ENCODE measurements at places on chromosomes 7 and 10.
A peak's percentile ranks its signal among the peaks of the same experiment; 100 is the strongest.

DNA sequence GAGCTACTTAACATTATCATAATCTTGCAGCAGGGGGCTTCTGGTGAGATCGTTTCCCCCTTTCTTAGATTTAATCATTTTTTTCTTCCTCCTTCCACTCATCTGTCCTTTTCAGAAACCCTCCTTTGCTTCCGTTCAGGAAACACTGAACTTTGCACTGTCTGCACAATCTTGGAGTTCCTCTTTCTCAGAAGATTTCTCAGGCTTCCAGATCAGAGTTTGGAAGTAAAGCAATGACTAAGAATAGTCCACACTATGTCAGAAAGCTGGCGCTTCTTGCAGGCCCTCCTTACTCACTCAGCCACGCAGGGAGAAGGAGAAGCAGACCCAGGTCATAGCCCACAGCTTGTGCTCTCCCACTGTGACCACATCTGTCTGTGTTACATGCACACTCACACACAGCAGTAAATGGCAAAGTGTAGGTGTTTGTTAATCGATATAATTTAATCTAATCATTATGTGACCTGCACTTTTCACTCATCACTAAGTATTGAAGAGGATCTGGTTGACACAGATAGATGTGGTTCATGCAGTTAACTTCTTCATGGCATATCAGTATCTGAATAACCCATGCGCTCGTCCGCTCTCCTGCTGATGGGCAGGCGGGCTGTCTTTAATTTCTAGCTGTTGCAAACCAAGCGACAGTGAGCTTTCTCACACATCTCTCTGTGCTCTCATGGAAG is 30.2 kb downstream of the ALOX5 start:
- peaks cover 54% of the 10 kb centered on the region for H3K4me1 ChIP-seq
- DNase-seq: no peak
- H3K27ac ChIP-seq: peak overlapping the region; percentile 42
- peaks cover 37% of the 10 kb centered on the region for H3K36me3 ChIP-seq
- H3K27me3 ChIP-seq: no peaks in the 10 kb centered on the region
- no peak overlapping the region for H3K4me3 ChIP-seq

- peaks cover 5% of the 10 kb centered on the region for H3K36me3 ChIP-seq
- DNase-seq: no peak
- H3K4me3 ChIP-seq: no peak overlapping the region
- H3K27me3 ChIP-seq: no peaks in the 10 kb centered on the region
- H3K4me1 ChIP-seq: no peaks in the 10 kb centered on the region
These were observed 297.2 kb downstream of the SUGCT start for GRCh38 chr7:40432046-40432445.

GRCh38 chr7:108167460-108167859 is 37.3 kb upstream of the LAMB4 start:
- H3K27me3 ChIP-seq: peaks cover 7% of the 10 kb centered on the region
- no peak overlapping the region for H3K27ac ChIP-seq
- H3K4me3 ChIP-seq: no peak overlapping the region

- no peaks in the 10 kb centered on the region for H3K4me1 ChIP-seq
- no peak overlapping the region for H3K4me3 ChIP-seq
- H3K27me3 ChIP-seq: no peaks in the 10 kb centered on the region
- DNase-seq: no peak
These were observed 297.3 kb downstream of the EXOC4 start for GRCh38 chr7:133550145-133550544.

- no peaks in the 10 kb centered on the region for H3K4me1 ChIP-seq
- DNase-seq: no peak
- no peak overlapping the region for H3K27ac ChIP-seq
These were observed 76.1 kb downstream of the BICC1 start for GRCh38 chr10:58588673-58589265.

GRCh38 chr7:17530741-17531421 is 232.4 kb downstream of the AHR start:
- H3K4me3 ChIP-seq: no peak overlapping the region
- H3K27me3 ChIP-seq: peaks cover 5% of the 10 kb centered on the region
- no peak for DNase-seq
- H3K4me1 ChIP-seq: no peaks in the 10 kb centered on the region
- no peak overlapping the region for H3K27ac ChIP-seq

- peaks cover 13% of the 10 kb centered on the region for H3K27me3 ChIP-seq
- H3K4me1 ChIP-seq: no peaks in the 10 kb centered on the region
- no peak overlapping the region for H3K27ac ChIP-seq
- no peak for DNase-seq
- H3K36me3 ChIP-seq: no peaks in the 10 kb centered on the region
These were observed 7.1 kb downstream of the CHST3 start for GRCh38 chr10:71971311-71971731.

GRCh38 chr10:47425813-47426419 is 41.8 kb upstream of the ZNF488 start:
- no peaks in the 10 kb centered on the region for H3K36me3 ChIP-seq
- peaks cover 2% of the 10 kb centered on the region for H3K27me3 ChIP-seq
- no peak overlapping the region for H3K4me3 ChIP-seq
- H3K4me1 ChIP-seq: no peaks in the 10 kb centered on the region
- H3K27ac ChIP-seq: no peak overlapping the region

DNA sequence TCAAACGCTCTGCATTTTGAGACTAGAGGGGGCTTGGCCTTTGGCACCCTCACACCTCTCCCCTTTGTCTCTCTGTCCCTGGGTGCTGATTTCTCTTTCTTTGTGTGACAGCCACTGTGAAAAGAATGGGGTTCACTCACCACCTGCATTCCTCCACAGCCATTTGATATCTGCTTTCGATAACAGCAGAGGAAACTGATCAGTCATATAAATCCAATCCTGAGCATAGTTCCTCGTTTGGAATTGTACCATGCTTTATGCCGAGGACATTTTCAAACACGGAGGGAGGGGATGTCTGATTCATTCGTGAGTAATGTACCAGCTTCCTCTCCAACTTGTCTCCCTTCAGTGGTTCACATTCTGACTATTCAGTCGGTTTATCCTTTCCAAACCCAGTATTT is 15.8 kb downstream of the MET start:
- peaks cover 20% of the 10 kb centered on the region for H3K4me1 ChIP-seq
- no peak overlapping the region for H3K4me3 ChIP-seq
- H3K27ac ChIP-seq: no peak overlapping the region
- no peak for DNase-seq

DNA sequence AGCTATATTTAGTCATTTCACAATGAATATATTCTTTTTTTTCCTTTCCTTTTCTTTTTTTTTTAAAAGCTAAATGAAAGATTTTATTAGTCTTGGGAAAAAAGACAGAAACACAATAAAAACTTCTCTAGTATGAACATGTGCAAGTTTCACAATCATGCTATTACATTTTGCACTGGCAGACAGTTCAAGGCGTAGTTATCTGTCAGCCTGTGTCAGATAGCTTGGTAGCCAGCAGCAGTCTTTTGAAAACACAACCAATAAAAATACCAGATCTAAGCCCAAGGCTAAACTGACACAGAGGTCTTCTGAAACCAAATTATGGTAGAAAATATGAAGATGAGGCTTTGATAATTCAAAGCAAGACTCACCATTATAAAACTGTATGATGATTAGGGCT is 205.8 kb upstream of the TEX47 start:
- H3K36me3 ChIP-seq: no peaks in the 10 kb centered on the region
- no peak overlapping the region for H3K27ac ChIP-seq
- H3K4me1 ChIP-seq: peaks cover 7% of the 10 kb centered on the region

DNA sequence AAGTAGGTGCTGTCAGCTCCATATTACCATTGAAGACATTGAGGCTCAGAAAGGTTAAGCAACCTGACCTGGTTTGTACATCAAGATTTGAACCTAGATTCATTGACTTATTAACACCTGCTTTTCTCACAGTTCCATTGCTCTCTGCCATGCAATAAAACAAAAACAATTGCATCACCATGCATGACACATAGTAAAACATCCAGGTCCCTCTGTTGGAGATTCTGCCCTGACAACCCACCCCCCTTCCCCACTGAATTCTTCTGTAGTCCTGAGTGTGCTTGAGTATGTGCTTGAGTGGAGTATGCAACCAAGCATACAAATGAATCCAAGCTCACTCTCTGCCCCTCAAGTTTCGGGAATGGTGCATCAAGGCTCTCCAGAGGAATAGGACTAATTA is 6.0 kb upstream of the LMBR1 start:
- DNase-seq: no peak
- no peak overlapping the region for H3K4me3 ChIP-seq
- no peaks in the 10 kb centered on the region for H3K36me3 ChIP-seq
- no peak overlapping the region for H3K27ac ChIP-seq
- peaks cover 8% of the 10 kb centered on the region for H3K27me3 ChIP-seq

- no peak overlapping the region for H3K27ac ChIP-seq
- H3K27me3 ChIP-seq: no peaks in the 10 kb centered on the region
- H3K4me3 ChIP-seq: no peak overlapping the region
- no peaks in the 10 kb centered on the region for H3K4me1 ChIP-seq
- DNase-seq: no peak
- H3K36me3 ChIP-seq: no peaks in the 10 kb centered on the region
These were observed 510.1 kb downstream of the ARL4A start for GRCh38 chr7:13197501-13197900.

DNA sequence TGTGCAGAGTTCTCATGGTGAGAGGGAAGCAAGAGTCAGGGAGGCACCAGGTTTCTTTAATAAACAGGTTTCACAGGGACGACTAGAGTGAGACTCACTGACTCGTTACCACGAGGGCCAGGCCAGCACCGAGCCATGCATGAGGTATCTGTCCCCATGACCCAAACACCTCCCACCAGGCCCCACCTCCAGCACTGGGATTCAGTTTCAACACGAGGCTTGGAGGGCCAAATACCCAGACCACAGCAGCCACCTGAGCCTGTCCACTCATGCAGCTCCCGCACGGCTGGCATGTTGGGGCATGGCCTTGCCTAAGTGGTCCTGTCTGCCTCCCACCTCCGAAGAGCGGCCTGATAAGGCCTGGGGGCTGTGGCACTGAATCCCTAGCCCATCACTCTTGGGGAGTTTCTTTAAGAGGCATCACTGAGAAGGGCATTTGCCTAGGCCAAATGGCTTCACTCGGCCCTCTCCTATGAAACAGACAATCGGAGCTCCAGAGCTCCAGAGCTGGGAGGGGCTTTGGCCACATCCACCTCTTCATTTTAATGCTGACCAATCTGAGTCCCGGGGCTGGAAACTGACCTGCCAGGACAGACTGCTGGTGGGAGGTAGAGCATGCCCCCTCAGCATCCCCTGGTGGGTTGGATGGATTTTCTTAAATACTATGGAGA is 157.8 kb downstream of the DNAJB6 start:
- no peak overlapping the region for H3K4me3 ChIP-seq
- DNase-seq: no peak
- no peak overlapping the region for H3K27ac ChIP-seq
- H3K4me1 ChIP-seq: no peaks in the 10 kb centered on the region
- no peaks in the 10 kb centered on the region for H3K36me3 ChIP-seq

GRCh38 chr10:14060320-14061070 is 270.2 kb downstream of the FRMD4A start:
- H3K4me3 ChIP-seq: no peak overlapping the region
- H3K36me3 ChIP-seq: no peaks in the 10 kb centered on the region
- H3K27me3 ChIP-seq: peaks cover 9% of the 10 kb centered on the region
- no peak for DNase-seq

DNA sequence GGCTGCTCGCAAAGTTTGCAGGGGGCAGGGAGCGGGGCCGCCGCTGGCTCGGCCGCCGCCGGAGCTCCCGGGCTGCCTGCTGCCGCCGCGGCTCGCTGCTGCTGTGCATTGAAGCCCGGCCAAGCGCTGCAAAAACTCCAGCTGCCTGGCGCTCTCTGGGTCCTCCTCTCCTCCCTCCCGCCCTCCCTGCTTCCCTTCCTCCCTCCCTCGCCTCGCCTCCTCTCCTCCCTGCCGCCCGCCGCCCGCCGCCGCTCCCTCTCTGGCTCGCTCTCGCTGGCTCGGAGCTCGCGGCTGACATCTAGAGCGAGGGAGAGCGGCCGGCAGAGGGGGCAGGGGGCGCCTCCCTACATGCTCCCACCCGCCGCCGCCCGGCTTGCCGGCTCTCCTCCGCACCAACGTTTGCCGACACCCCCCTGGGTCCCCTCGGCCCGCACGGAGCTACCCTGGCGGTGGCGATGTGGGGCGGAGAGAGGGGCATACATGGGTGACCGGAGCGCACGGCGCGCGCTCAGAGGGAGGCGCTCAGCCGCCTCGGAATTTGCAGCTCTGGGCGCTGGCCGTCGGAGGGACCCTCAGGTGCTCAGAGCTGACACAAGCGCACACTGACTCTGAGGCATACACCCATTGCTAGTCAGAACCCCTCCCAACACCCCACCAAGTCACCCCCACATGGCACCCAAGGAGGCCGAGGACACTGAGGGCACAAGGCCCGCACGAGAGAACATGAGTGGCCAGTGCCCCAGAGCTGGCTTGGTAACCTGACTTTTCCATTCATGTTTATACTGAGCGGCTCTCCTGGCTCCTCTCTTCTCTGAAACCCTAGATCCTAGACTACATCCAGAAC is 1.2 kb upstream of the PLXNA4 start:
- H3K27ac ChIP-seq: no peak overlapping the region
- peak overlapping the region; percentile 68 for H3K4me3 ChIP-seq
- H3K4me1 ChIP-seq: peaks cover 4% of the 10 kb centered on the region

DNA sequence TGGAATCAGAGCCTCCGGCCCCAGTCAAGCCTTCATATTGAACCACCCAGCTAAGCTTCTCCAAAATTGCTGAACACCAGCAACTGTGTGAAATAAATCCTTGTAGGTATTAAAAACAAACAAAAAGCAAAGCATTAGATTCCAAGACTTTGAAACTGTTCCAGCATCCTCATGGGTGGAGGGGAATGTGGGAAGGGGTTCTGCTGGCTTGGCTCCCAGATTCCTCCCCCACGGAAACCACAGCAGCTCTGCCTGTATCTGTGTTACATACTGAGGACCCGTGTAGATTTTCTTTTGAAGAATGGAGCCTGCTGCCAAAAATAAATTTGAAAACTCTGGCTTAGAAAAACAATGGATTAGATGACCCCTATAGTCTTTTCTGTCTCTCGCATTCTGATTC is 20.0 kb downstream of the AKR1B1 start:
- H3K27ac ChIP-seq: no peak overlapping the region
- no peaks in the 10 kb centered on the region for H3K27me3 ChIP-seq
- no peak overlapping the region for H3K4me3 ChIP-seq
- no peak for DNase-seq

DNA sequence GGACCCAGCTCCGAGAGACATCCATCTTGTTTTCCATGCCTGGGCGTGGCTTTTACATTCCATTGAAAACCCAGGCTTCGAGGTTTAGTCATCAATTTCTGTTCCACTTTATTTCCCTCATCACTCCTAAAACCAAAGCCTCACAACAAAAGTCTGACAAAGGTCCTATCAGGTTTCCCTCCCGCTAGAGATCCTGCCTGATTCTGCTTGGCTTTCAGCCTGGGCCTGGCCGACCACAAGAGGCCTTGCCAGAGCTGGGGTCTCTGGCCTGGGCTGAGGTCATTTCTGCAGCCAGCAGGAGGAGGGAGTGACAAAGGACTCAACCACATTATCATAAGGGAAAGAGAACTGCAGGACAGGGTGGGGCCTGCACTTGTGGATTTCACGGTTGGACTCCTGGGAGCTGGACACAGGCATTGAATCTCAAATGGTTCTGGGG is 167.0 kb downstream of the FANK1 start:
- peaks cover 1% of the 10 kb centered on the region for H3K27me3 ChIP-seq
- no peaks in the 10 kb centered on the region for H3K36me3 ChIP-seq
- H3K4me3 ChIP-seq: no peak overlapping the region
- DNase-seq: no peak
- H3K27ac ChIP-seq: no peak overlapping the region

Data from memory B cell (primary cell).